ENCODE measurements at places on chromosomes 7 and 10.

DNA sequence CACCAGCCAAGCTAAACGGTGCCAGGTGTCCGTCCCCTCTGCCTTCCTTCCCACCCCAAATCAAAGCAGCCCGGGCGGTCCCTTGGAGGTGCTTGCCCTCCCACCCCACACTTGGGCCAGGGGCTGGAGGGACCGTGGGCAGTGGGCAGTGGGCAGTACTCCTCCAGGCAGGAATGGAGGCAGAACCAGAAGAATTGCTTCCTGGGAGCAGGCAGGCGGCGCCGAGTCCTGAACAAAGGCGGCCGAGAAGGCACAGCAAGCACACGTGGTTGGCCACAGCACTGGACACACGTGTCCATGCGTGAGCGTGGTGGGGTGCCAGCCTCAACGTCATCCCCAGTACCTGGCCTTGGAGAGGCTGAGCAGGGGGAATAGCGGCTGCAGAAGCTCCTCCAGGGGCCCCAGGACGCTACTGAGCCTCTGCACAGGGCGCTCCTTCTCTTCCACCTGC is 48.4 kb upstream of the NKX6-2 start:
- no peak for DNase-seq

- no peak for DNase-seq
Measured at GRCh38 chr10:77263700-77264099, 373.9 kb downstream of the KCNMA1 start.

GRCh38 chr10:126902157-126902556 is 3.1 kb upstream of the DOCK1 start:
- DNase-seq: no peak

GRCh38 chr7:99559175-99559915 is 903 bp downstream of the ZNF655 start:
- no peak for DNase-seq

DNA sequence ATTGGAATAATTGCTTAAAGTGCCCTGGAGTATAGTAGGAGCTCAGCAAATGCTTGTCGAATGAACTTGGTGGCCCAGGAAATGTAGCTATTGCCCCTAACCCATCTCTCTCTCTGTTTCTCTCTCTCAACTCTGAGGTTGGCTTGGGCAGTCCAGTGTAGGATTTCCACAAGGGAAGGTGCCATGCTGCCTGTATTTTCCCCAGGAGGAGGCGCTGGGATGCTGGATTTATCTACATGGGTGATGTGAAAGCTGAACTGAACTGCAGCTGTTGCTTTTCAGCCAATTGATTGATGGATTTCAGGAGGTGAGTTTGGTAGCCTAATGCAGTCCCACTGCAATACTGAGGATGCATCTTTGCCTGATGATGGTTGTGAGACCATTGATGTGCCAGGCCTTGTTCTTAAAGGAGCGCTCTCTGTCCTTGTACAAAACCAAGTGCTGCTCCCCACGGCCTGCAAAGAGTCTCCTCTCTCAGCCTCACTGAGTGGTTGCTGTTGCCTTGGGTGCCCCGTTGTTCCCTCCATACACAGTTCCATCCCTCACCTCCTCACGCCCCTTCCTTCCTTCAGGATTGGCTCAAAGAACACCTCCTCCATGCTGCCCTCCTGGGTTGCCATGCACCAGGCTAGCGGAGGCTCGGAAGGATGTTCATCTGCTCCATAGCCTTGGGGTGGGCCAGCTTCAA is 200.6 kb downstream of the GLRX3 start:
- no peak for DNase-seq

GRCh38 chr10:63866075-63866746 is 345.0 kb downstream of the REEP3 start:
- DNase-seq: no peak

DNA sequence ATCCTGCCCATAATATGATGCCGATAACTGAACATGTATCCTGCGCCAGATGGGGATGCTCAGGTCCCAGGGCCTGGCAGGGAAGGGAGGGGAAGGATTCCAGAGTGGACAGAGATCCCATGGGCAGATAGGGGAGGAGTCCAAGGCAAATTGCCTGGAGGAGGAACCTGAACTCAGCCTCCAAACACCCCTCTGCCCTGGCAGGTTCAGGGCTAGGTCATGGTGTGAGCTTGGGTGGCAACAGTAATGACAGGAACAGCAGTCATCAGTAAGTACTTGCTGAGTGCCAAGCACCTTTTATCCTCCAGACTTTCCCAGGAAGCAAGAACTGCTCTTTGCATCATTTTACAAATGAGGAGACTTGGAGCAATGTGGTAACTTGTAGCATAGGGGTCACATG is 3.8 kb upstream of the PALD1 start:
- no peak for DNase-seq

DNA sequence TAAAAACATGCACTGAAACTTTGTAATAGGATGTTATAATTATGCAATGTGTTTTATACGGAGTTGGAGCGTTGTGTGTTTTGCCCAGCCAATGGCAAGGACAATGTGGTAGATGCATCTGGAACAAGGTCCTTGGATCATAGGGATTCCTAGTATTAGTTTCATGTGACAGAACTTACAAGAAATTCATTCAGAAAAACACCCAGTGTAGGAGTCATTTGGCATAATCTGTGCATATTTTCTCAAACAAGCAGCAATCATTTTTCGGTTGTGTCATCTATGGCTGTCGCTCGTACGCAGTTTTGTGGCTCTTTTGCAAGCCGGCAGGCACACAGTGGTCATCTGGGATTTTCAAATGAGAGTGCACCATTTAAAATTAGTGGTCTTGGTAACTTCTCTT is 19.8 kb downstream of the CREB5 start:
- no peak for DNase-seq

DNA sequence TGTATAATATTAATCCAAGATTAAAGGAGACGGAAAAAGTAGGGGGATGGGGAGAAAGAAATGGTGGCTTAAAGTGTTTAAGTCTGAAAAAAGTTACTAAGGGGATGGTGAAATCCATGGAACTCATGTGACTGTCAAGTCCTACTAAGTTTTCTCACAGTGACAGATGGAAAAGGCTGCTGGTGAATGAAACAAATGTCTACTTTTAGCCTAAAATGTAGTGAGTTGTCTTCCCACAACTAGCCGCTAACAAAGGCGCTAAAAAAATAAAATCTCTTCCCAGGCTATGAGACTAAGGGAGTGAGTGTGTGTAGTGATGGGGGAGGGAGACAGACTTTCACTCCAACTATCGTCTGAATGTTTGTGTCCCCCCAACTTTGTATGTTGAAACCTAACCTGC is 12.6 kb downstream of the VIM start:
- no peak for DNase-seq

GRCh38 chr7:64619705-64620104 is 46.2 kb upstream of the ZNF107 start:
- DNase-seq: no peak

DNA sequence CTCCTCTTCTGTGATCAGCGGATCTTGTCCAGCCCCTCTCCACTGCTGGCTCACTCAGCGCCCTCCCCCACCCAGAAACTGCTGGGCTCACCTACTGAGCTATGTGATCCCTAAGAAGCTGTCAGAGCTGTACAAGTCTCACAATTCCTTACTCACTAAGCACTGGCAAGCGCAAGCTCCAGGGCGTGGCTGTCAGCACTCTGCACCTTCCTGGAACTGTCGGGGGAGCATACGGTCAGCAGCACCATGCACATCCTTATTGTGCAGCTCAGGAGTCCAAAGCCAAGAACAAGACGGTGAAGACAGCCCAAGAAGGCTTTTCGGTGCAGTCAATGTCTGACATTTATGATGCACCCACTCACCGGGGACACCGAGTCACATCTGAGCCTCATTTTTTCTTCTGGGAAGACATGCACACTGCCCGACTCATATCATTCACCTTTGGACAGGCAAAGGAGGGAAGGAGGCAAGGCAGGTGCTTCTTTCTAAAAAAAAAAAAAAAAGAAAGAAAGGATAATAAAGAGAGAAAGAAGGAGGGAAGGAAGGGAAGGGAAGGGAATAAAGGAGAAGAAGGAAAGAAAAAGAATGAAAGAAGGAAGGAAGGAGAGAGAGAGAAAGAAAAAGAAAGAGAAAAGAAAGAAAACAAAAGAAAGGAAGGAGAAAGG is 56.3 kb downstream of the ASB13 start:
- DNase-seq: no peak

- no peak for DNase-seq
Measured at GRCh38 chr7:140903741-140904480, 20.8 kb downstream of the BRAF start.

DNA sequence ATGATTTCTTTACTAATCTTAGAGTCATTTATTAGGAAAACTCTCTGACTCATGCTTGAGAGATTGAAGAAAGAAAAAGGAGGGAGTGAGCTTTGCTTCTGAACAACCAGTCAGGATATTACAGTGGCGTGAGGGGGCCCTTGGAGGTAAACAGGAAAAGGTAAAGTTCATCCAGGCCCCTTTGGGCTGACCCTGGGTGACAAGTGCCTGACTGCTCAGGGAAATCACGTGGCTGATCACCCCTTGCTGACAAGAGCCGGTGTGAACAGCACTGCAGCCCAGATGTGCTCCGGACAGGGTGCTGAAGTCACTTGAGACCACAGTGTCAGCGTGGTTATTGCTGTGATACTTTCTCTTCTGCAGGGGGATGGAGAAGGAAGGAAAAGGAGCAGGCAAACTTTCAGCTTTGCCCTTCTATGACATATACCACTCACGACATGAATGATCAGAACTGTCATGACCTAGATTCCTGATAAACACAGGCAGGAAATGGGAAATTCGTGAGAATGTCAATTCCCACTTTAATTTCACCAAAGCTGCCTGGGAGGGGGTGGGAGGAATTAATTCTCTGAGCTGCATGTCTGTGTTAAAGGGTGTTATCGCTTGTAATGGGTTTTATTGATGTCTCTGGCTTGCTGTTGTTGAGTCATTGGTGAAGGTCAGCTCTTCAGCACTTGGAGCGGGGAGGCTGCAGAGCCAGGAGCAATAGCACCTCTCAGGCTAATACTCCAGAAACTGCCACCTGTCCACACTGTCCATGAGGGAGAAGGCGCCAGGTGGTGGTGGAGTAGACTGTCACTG is 139.8 kb upstream of the AOAH start:
- DNase-seq: peak; percentile 13

GRCh38 chr7:6422095-6422494 is 25.7 kb downstream of the DAGLB start:
- DNase-seq: no peak

DNA sequence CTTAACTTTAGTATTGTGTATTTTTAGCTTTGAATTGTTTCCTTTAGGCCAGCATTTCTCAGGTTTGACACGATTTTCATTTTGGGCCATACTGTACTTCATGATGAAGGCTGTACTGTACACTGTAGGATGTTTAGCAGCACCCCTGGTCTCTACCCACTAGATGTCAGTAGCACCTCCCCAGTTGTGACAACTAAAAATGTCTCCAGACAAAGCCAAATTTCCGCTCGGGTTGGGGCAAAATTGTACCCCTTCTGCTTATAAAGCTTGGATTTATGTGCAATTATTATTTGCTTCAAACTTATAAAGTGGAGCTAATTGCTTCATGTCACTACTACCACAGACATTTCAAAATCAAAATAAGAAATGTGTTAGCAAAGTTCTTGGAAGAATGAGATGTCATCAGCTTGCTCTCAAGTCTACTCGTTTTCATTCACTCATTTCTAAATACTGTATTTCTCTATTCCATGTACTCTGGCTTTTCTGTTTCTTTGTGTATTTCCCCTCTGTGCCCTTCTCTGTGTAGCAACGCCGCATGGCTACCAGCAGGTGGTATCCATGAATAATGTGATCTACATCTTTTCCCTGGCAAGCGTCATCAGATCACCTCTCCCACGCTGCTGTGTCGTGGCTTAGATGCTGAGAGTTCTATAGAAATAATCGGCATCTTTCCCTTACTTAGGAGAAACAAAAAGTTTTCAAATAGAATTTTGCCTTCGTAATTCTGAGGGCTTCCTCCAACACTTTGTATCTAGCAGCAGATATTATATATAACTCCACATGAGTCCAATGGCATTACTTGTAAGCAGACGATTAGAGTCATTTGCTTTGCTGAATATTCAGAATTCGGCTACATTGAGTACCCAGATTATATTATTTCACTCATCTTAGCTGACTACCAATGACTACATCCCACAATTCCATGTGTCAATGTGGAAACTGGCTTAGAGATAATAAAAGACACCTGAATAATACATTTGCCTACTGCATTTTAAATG is 47.8 kb upstream of the CALCR start:
- DNase-seq: no peak

DNA sequence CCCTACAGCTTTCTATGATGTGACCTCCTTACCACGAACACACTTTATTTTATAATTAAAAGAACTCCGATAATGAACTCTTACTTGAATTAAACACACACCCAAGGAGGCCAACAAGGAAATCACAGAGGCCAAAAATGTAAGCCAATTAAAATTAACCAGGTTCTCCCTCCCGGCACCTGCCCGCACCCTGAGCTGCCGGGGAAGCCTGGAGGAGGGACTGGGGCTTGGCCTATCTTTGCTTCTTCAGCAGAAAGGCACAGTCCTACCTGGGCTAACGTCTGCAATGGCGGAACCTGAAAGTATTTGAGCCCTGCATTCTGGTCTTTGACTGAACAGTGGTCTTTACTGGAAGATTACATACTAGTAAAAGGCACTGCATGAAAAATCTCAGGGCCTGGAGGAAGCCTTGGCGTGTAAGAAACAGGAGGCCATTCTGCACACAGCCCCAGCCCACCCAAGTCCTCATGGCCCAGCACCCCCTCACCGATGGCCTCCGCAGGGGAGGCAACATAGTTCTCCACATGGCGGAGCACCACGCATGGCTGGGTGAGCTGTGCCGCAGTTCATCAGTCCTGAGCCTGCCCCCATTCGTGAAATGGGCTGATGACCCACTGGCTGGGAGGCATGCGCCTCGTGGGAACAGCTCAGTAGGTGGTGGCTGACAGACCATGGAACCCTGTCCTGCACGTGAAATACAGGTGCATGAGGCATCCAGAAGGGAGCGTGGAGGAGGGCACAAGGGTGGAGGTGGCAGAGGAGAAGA is 173.8 kb downstream of the PARD3 start:
- no peak for DNase-seq

GRCh38 chr7:144090667-144091066 is 4.6 kb downstream of the OR2A12 start:
- DNase-seq: no peak

- no peak for DNase-seq
Measured at GRCh38 chr7:49850921-49851613, 77.6 kb downstream of the VWC2 start.

- peak; percentile 38 for DNase-seq
Measured at GRCh38 chr10:9209105-9209798, 1154.8 kb downstream of the GATA3 start.

DNA sequence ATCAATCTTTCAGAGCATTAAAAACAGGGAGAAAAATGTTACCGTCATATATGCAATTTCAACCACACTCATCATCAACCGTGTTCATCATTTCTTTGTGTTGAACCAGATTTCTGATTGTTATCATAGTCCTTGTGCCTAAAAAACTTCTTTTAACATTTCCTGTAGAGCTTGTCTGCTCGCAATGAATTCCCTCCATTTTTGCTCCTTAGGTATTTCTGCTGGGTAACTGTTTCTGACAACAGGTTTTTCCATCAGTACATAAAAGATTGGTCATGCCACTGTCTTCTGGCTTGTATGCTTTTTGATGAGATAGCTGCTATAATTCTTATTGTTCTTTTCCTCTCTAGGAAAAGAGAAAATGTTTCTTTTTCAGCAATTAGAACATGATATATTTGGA is 8.6 kb upstream of the RBM33 start:
- DNase-seq: no peak

Data from stimulated activated CD8-positive, alpha-beta memory T cell treated with anti-CD3 and anti-CD28 coated beads, Interleukin-4, amount 100 ng/mL, for 1 hour (primary cell).